ENCODE measurements at places on chromosomes 12 and 14. TPM values are rescaled to one million over a fixed set of nuclear protein-coding genes. Genes with fewer than 3 reads are reported as not detected.

The GALNT8 gene
- 24.5 TPM for total RNA-seq

The CS gene
- total RNA-seq: 403 TPM

The COX8C gene
- not detected for total RNA-seq

The PROX2 gene
- total RNA-seq: not detected

The CLBA1 gene
- 6.5 TPM for total RNA-seq

The PTGDR gene
- 18.4 TPM for total RNA-seq

The NUP37 gene
- 19.0 TPM for total RNA-seq

The PAPLN gene
- 8.3 TPM for total RNA-seq

The ZNF891 gene
- 1.6 TPM for total RNA-seq

- DNase-seq: no peak
Measured at GRCh38 chr12:29198901-29199300, 49.8 kb downstream of the FAR2 start.

DNA sequence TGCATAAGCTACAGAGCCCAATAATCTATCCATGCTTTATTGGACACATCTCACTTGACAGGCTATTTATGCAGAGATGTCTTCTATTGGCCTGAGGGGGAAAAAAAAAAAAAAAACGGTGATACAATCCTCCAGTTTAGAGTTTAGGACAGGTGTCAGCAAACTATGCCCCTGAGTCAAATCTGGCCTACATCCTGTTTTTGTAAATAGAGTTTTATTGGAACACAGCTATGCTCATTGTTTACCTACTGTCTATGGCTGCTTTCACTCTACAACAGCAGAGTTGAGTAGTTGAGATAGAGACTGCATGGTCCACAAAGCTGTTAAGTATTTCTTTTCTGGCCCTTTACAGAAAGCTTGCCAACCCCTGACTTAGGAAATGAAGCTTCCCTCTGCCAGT is 403.1 kb downstream of the C12orf75 start:
- DNase-seq: no peak

DNA sequence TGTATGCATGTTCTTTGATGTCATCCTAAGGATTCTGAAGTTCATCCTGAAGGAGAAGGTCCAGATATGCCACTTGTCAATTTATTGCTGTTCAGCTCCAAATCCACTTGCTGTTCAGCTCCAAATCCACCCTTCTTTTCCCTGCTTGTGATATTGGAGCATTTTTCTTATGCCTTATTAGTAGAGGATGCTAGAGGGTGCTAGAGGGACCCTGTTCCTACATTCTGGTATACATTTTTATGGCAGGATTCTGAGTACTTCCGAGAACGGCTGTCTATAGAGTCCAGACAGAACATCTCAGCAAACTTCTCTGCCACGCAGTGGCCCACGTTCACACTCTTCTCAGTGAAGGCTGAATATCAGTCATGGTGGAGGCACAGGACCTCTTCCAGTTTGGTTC is 406.7 kb downstream of the NOVA1 start:
- no peak for DNase-seq

DNA sequence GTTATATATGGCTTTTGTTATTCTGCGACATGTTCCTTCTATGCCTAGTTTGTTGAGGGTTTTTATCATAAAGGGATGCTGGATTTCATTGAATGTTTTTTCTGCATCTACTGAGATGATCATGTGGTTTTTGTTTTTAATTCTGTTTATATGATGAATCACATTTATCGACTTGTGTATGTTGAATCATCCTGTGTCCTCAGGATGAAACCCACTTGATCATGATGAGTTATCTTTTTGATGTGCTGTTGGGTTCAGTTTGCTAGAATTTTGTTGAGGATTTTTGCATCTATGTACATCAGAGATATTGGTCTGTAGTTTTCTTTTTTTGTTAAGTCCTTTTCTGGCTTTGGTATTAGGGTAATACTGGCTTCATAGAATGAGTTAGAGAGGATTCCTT is 291.2 kb downstream of the AKAP6 start:
- DNase-seq: no peak

DNA sequence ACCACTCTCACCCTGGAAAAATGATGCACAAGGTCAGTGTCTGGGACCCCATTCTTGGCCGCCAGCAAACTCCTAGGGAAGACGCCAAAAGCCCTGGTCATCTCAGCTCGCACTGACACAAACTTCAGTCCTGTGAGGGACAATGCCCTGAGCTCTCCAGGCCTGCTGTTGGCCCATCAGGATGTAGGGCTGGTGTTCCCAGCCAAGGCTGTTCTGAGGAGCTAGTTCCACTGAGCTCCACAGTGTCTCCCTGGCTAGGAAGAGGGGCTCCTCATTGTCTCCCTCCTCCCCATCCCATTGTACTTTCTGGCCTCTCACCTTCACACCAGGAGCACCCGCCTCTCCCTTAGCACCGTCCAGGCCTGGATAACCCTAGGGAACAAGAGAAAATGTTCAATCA is 10.8 kb downstream of the COL2A1 start:
- no peak for DNase-seq

DNA sequence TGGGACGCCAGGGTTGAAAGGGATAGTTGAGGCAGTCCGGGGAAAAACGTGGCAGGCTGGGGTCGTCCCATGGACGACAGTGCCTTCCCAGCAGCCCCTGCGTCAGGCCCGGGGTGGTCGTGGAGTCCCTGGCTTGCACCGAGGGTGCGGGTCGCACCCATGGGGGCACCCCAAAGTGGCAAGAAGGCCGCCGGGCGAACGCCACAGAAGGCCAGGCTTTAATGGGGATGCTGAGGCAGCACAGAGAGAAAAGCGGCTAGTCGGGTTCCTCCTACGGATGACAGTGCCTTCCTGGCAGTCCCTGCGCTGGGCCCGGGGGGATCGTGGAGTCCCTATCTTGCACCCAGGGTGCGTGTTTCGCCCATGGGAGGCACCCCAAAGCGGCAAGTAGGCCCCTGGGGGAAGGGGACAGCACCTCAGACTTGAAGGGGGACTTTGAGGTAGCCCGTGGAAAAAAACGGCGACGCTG is 158.6 kb upstream of the ALG10B start:
- DNase-seq: no peak

GRCh38 chr12:81722004-81722403 is 37.1 kb downstream of the PPFIA2 start:
- no peak for DNase-seq

DNA sequence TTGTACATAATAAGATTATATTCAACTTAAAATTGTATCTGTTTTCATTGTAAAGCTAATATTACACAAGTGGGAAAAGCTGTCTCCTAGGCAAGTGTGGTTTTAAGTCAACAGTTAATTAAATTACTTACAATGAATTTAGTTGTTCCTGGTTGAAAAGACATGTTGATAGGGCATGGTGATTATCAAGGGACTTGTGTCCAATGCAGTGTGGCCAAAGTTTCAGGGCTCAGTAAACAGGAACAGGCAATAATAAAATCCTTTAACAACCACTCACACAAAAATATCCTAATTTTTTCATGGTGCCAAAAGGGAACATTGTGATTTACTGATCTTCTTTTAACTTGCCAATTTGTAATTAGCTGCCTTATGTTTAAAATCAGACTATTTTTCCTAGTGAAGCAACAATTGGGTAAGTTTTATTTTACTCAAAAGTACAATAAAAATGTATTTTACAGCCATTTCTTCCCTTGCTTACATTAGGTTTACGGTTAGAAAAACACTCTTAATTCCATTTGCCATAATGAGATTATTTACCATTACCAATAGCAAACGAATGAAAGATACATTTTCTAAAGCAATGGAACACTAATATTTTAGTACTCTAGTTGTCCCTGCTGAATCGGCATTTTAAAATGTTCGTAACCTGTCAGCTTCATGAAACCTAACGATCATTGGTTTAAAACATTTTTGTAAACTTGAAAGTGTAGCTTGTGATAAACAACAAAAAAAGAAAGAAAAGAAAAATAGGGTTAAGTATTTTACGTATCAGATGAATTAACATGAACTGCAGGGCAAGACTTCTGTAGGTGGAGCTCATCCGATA is 1.8 kb upstream of the WNK1 start:
- no peak for DNase-seq

GRCh38 chr12:83462419-83462818 is 775.7 kb downstream of the TMTC2 start:
- DNase-seq: no peak

GRCh38 chr12:47789141-47789540 is 16.1 kb downstream of the SLC48A1 start:
- DNase-seq: no peak

GRCh38 chr12:91507754-91508153 is 325.1 kb upstream of the DCN start:
- no peak for DNase-seq

DNA sequence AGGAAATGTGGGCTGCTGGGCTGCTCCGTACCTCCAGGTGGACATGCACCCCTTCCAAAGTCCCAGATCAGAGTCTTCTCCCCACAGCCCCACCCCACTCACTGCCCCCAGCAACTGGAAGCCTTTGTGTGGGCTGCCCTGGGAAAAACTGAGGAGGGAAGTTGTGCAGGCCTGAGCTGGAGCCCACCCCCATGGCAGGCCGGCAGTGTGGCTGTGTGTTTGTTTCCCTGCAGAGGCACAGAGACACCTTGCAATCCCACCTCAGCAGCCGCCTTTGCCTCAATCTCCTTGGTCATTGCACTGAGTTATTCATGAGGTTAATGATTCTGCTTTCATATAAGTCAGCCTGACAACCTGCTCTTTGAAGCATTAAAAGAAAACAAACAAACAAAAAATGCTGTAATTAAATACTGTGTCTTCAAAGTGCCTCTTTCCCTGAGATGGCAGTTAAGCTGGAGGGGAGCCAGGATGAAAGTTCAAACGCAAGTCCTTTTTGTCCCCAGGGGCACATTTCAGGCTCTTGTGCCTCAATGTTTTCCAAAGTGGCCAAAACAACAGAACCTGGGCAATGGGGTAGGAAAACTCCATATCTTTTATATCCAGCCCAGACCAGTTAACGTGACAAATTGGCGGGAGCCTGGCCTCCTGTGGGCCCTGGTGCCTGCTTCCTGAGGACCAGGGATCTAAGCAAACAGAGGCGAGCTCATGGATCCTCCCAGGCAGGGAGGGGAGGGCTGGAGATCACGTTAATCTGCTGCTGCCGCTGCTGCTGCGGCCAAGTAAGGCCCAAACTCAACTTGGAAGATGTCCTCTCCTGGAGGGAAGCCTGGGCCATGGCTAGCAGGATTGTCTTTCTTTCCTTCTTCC is 51.9 kb upstream of the TSPAN11 start:
- DNase-seq: no peak

- no peak for DNase-seq
Measured at GRCh38 chr12:76569685-76570604, 10.4 kb upstream of the OSBPL8 start.
